ENCODE measurements at places on chromosomes 16 and 17.

- peak; percentile 42 for DNase-seq
Measured at GRCh38 chr16:31869511-31870201, 4.0 kb upstream of the ZNF267 start.

- no peak for DNase-seq
Measured at GRCh38 chr16:5615868-5616642, 518.5 kb upstream of the EEF2KMT start.

GRCh38 chr16:1309888-1310831 is 724 bp downstream of the UBE2I start:
- peak; percentile 15 for DNase-seq

DNA sequence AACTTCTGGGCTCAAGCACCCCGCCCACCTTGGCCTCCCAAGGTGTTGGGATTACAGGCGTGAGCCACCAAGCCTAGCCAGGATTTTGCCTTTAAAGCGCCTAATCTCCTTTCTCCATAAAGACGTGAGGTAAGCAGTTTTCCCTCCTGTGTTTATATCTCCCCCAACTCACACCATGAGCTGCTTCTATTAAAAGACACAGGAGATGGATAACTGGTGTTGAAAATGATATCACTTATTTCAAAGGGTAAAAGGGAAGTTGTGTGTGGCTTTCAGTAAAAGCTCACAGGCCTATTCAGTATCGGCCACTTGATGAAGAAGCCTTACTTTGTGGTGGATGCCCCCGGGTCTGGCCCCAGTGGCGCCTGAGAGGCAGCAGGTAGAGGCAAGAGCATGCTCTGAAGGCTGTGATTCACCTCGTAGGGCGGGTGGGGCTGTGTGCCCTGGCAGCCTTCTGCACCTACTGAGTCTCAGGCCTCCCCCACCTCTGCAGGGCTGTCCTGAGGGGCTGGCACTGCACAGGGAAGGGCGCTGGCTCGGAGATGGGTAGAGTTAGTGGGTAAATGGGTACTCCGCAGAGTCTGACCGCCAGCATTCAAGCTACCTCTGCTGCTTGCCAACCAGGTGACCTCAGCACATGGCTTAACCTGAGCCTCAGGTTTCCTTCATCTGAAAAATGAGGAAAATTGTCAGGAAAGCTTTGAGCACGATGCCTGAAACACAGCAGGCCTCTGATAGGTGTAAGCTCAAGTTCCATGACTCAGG is 146.8 kb downstream of the CLEC16A start:
- no peak for DNase-seq

DNA sequence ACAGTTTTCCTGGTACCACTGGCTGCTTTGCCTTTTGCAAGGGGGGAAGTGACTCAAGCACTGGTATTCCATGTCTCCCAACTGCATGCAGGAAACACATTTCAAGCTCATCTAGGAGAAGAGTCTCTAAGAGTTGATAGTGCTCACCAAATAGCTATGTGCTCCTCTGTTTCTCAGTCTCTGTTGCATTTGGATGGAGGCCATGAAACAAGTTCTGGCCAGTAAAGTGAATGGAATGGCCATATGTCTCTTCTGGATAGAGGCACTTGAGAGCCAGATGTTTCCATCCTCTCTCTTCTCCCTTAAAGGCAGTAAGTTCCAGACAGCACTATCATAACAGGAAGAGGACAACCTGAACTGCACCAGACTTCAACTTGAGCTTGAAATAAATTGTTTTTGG is 60.6 kb downstream of the C16orf82 start:
- DNase-seq, result no peak
